ENCODE measurements at places on chromosomes 7 and 10.

- no peak for DNase-seq
These were observed 28.9 kb downstream of the CDK14 start for GRCh38 chr7:90625051-90625450.

GRCh38 chr10:121248266-121248665 lies 350.0 kb downstream of the FGFR2 start:
- no peak for DNase-seq

- DNase-seq: no peak
These were observed 5.8 kb downstream of the MACC1 start for GRCh38 chr7:20211376-20211775.

GRCh38 chr10:76012716-76013327 lies 581.4 kb downstream of the LRMDA start:
- DNase-seq: no peak

All from T-helper 2 cell (primary cell).